COLO829 (cell line): ENCODE measurements at places on chromosomes 1 and 21.

DNA sequence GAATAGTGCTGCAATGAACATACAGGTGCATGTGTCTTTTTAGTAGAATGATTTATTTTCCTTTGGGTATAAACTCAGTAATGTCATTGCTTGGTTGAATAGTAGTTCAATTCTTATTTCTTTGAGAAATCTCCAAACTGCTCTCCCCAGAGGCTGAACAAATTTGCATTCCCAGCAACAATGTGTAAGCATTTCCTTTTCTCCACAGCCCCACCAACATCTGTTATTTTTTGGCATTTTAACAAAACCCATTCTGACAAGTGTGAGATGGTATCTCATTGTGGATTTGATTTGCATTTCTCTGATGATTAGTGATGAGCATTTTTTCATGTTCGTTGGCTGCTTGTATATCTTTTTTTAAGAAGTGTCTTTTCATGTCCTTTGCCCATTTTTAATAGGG is 21.9 kb upstream of the EEIG2 start:
- DNase-seq = no peak

GRCh38 chr1:53590531-53591515 is 131.6 kb downstream of the DMRTB1 start:
- no peak for DNase-seq

- DNase-seq = no peak
These were observed 6.2 kb upstream of the AADACL3 start for GRCh38 chr1:12709696-12710095.

- DNase-seq = no peak
These were observed 59.1 kb downstream of the ERO1B start for GRCh38 chr1:236222632-236223031.

DNA sequence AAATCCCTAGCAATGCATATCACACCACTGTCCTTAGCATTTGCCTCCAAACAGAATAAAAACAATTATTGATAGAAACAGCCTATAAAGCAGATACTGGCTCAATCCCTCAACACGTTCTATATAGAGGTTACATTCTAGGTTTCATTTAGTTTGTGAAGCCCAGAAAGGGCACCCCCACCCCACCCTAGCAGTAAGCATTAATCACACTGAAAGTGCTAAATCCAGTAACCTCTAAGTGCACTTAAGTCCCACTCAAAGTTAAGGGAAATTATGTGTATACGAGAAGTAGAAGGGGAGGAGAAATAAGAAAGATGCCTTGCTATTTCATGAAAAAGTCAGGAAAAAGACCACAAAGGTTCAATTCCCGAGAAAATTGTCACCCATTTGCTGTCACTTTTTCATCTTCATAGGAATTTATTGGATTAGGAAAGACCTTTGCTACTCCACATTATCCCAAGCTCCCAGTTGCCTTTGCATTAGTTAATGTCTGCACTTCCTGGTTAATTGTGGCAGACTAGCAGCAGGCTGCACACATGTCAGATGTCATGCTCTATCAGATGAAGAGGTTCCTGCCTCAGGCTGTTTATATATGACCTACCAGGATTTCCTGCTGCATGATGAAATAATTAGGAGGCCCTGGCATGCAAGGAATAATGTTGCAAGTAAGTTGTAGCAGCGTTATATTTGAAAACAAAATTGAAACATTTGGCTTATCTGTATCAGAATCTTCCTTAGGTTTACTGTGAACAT is 54.5 kb upstream of the LHX8 start:
- no peak for DNase-seq

DNA sequence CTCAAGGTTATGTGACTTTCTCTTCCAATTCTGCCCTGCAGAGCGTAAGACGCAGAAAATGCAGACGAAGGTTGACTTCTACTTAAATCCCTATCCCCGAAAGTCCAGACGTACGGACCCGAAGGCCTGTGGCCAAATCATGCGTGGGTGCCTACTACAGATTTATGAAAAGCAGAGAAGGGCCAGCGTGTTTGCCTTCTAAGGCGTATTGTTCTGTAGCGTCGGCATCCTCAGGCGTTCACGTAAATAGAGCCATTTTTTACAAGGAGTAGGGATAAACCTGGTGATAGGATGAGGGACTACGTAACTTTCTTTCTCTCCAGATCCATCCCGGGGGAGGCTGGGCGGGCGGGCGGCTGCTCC is 222 bp upstream of the GIPC2 start:
- DNase-seq = no peak

DNA sequence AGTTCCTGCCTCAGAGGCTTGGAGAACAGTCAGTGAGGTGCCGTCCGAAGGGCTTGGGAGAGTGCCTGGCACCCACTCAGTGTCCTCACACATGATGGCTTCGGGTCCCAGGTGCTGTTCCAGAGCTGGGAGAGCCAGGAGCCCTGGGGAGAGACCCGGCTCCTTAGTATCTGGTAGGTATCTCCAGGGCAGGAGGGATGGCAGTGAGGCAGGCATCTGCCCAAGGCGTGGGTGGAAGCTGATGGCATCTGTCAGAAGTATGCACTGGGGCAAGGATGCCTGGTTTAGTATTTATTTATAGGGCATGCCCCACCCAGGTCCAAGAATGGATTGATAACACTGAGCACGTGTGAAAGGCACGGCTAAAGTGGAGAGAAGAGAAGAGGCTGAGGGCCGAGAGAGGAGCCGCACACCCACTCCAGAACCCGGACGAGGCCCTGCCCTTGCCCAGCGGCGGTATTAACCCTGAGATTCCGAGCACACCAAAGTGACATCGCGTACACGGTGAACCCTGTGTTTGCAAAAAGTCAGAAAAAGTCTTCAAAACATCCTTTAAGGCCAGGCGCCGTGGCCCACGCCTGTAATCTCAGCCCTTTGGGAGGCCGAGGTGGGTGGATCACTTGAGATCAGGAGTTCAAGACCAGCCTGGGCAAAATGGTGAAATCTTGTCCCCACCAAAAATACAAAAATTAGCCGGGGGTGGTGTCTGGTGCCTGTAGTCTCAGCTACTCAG is 2.4 kb downstream of the TP73 start:
- DNase-seq = no peak

GRCh38 chr1:24779689-24780464 is 34.6 kb downstream of the CLIC4 start:
- DNase-seq = no peak

- no peak for DNase-seq
These were observed 318.1 kb downstream of the HHIPL2 start for GRCh38 chr1:222229672-222230312.

DNA sequence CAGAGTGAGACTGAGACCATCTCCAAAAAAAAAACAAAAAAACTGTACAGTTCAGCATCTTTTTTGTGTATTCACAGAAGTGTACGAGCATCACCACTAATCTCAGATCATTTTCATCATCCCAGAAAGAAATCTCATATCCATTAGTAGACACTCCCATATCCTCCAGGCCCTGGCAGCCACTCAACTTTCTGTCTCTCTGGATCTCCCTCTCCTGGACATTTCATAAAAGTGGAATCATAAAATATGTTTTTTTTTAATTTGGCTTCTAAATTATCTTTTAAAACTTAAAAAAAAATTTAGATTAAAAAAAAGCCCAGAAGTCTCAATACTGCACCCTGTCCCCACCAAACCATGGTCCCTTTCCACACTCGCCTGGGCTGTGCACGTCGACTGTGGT is 22.1 kb downstream of the RIPPLY3 start:
- DNase-seq = no peak

DNA sequence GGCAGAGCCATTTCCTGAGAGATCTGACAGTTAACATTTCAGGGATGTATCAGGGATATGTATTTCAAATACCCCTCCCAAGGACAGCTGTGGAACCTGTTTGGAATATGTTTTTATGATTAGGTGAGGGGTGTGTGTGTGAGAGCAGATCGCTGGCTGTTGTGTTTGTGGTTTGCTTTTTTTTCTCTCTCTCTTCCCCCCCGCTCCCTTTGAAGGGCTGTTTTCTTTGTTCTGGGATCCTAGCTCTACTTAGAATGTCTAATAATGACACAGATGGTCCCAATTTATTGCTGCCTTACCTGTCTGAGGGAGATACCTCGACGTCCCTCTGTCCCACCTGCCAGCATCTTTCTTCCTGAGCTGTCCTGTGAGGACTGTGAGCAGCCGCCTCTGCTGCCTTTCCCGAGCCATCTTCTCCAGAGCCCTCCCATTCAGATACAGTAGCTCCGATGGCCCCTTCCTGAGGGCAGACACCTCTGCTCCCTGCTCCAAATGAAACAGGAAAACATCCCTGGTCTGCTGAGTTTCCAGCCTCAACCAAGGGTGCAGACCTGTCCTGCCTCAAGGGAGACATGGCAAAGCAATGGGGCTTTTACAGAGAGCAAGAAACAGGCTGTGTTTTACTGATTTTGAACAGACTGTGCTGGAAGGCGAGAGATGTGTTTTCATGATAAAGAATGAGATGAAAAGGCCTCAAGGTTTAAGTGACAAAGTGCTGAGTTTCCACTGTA is 138.0 kb upstream of the TNR start:
- no peak for DNase-seq

- no peak for DNase-seq
These were observed 1384.1 kb upstream of the B3GALT2 start for GRCh38 chr1:194570476-194570875.

DNA sequence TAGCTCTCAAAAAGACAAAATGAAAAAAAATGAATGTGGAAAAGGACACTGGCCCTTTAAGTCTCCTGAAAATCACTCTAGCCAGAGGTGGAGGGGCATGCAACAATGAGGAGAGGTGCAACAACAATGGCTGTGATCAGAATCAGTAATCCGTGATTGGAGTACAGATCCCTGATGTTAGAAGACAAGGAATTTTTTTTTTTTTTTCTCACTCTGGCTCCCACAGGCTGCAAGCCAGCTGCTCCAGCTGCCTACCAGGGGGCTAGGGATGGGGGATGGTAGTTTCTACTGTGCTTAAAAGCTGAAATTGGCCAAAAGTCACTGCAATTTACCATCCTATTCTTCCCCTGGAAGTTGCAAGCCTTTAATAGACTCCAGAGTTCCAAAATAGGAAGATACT is 54.5 kb downstream of the STYXL2 start:
- no peak for DNase-seq

DNA sequence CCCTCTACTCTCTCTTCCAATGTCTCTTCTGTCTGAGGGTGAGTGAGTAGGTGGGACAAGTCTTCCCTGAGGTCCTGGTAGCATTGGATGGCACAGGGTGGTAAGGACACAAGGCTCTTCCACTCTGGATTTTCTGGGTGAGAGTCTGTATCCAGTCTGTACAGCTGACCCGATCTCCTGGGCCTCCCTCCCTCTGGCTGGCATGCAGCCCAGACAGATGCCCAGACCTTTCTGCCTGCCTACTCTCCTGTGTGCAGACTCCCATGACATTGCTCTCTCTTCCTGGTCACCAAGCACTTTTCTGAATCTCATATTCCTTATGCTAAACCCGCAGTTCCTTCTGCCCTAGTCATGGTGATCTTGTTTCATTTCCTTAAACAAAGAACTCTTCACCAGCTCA is 100.3 kb downstream of the GRIK3 start:
- no peak for DNase-seq

GRCh38 chr1:79499541-79499940 is 493.0 kb upstream of the ADGRL4 start:
- DNase-seq = no peak

GRCh38 chr1:99490031-99490430 is 155.9 kb upstream of the PALMD start:
- no peak for DNase-seq

DNA sequence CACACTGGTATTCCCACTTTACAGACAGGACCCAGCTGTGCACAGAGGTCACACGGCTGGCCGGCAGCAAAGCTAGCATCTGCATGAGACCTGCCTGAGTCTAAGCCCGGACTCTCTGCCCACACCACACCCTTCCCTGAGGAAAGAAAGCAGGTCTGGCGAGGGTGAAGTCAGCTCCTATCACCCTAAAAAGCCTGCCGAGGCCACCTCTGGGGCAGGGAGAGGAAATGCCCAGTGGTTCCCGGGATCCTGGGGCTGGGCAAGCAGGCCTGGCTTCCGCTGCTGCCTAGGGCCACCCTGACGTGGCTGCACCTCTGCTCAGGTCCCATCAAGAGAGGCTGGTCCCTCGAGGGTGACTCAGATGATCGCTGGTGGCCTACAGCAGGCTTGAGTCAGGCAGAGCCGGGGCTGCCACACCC is 42.2 kb downstream of the RAP1GAP start:
- no peak for DNase-seq

DNA sequence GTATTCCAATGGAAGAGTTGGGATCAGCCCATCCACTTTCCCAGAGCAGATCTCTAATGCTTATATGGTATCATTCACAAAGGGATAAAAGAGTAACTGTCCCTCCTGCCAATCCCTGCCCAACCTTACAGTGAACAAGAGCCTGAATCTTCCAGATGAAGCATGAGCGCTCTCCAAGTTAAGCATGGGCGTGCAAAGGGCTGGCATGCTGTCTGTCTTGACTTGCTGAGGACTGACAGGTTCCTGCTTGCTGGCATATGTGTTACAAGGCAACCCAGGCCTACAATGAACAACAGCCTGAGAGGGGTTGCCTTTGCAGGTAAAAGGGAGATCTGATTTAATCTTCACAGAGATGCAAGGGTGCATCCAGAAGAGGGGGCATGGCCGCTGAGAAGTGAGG is 155.6 kb upstream of the SOD1 start:
- DNase-seq = no peak

- DNase-seq = no peak
These were observed 1.3 kb downstream of the USF1 start for GRCh38 chr1:161044535-161044907.

GRCh38 chr21:41745971-41746743 is 20.7 kb downstream of the RIPK4 start:
- no peak for DNase-seq

- DNase-seq = no peak
These were observed 2.1 kb upstream of the CIART start for GRCh38 chr1:150280138-150280707.

DNA sequence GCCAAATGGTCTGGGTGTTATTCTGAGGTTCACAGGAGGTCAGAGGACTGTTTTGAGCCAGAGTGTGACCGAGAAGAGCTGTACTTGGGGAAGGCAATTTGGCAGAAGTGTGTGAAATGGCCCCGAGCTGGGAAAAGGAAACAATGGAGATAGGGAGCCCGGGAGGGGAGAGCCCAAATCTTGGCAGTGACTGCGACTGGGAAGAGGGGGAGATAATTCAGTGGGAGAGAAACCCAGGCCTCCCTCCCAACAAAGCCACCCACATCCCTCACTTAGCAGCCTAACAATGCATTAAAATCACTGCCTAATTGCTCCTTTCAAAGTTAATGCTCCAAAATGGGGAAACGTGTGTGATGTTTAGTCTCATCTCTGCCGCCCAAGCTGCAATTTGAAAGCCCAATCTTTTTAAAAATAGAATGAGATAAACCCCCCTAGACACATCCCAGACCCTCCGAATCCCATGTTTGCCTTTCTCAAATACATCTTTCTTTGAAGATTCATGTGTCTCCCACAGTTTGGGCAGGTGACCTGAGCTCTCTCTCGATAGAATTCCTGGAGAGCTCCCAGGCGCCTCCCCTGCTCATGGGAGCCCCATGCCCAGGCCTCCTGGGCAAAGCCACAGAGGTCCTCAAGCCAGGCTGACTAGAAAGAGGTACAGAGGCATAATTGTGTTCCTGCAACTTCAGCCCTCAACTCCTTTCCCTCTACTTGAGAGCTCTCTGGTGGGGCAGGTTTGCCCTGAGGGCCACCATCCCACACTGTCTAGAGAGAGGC is 17.3 kb downstream of the LRRC52 start:
- DNase-seq = no peak

- DNase-seq = no peak
These were observed 8.0 kb upstream of the RLF start for GRCh38 chr1:40153073-40153770.
